ENCODE measurements at places on chromosomes 13 and 19.

GRCh38 chr13:24574847-24575246 is 62.3 kb upstream of the PARP4 start:
- no peak for DNase-seq

DNA sequence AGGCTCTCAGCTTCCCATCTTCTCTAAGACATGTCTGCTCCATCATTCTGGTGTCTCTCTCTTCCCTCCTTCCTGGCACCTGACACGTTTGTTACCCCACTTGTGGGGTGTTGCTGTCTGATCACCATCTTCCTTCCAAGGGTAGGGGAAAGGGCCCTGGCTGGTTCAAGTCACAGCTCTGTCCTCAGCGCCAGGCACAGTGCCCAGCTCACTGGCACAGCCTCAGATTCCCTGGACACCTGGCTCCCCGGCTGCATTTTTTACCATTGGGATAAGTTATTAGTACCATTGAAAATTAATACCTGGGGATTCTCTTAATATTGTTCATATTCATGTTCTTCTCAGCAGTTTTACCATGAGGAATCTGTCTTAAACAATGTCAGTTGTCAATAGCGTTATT is 50.8 kb upstream of the LDLR start:
- no peak for DNase-seq

DNA sequence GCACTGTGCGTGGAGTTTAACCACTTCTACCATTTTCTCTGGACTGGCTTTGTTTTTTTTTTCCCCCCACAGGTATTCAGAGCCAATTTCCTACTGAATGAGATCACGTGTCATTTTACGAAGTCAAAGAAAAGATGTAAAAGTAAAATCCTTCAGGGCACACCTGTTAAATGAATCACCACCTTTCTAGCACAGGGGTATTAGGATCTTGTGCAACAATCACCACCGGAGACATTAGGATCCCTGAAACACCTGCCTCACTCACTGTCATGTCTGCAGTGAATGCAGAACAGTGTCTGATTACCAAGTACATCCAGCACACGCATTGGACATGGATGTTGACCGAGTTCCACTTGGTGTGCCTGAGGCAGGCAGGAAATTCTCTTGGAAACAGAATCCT is 17.2 kb downstream of the BRD4 start:
- DNase-seq, result no peak

DNA sequence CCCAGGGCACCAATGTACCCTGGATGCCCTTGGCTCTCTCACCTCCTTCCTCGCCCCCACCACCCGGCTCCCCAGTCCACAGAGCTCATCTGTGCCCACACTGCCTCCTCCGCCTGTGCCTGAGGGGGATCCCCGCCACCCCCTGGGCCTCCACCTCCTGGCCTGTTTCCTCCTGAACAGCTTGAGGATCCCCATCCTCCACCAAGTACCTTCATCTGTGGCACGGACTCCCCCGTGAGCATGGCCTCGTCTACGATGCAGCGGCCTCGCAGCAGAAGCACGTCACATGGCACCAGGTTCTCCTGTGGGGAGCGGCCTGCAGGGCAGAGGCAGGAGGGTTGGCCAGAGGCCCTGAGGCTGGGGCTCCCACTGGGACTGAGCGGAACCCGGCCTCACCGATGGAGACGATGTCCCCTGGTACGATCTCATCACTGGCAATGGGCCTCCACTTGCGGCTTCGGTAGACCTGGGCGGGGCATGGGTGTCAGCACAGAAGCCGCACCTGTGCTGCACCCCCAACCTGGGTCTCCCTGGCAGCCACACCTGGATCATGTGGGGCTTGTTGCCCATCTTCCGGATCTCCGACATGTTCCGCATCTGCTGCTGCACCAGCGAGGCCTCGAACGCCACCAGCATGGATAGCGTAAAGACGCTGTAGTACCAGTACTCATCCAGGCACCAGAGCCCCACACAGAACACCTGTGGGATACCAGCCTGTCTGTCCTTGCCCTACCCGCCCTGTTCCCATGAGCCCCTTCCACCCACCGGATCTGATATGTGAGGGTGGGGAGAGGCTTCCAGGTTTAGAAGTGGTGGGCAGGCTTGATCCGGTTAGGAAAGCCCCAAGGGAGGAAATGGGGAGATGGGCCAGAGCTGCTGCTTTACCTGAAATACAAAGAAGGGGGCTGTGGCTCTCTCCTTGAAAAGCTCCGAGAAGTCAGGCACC is 6.8 kb downstream of the ATP13A1 start:
- no peak for DNase-seq

DNA sequence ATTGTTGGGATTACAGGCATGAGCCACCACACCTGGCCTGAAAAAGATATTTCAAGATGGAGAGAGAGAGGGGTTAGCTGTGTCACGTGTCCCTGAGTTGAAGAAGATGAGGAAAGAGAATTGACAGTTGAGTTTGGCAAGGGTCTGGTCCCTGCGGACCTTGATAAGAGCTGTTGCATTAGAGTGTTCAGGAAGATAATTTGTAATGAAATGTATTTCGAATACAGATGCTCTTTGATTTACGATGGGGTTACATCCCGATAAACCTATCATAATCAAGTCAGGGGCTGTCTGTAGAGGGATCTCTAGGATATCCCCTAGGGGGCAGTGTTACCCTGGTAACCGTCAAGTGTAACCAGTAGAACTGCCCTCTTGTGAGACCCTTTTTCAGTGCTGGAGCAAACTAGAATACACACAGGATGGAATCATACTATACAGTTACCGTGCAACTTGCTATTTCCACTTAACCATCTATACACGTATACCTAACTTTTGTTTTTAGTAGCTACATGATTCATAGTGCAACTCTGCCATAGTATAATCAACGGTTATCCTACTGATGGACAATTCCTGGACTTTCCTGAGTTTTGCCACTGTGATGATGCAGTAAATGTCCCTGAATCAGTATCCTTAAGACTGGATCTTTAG is 1.5 kb upstream of the ELOF1 start:
- DNase-seq, result no peak

GRCh38 chr19:52896431-52897137 is 851 bp downstream of the ZNF320 start:
- no peak for DNase-seq

DNA sequence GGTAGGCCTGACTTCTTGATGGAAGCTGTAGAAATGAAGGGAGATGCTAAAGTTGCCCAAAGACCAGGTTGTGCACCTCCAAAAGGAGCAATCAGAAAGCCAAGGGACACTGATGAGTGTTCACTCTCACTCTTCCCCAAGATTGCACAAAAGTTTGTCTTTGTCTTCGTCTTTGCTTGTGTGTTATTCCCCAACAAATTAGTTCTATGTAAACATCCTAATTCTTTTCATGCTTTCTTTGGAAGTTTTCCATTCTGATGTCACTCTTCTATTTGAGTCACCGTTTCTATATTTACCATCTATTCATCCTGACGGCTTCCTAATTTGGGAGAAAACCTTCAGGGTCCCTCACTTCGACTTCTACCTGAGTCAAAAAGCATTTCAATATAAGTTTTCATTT is 3.7 kb upstream of the TMEM272 start:
- DNase-seq, result no peak

- DNase-seq, result no peak
These were observed 83.7 kb upstream of the VSTM2B start for GRCh38 chr19:29442094-29442493.

- no peak for DNase-seq
These were observed 178.8 kb downstream of the KATNAL1 start for GRCh38 chr13:30128591-30128990.

DNA sequence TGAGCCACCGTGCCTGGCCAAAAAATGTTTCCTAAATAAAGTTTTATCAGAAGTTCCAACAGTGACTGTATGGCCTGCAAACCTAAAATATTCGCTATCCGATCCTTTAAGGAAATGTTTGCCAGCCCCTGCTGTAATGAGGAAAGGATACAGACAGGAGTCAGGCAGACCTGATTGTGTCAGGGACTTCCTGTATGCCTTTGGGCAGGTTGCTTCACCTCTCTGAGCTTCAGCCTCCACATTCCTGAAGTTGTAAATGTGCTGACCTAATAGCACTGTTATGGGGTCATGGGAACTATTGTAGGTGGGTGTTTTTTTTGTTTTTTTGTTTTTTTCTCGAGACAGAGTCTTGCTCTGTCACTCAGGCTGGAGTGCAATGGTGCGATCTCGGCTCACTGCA is 6.2 kb downstream of the ABHD8 start:
- DNase-seq, result no peak

- DNase-seq, result peak; percentile 42
These were observed 1.0 kb upstream of the KRI1 start for GRCh38 chr19:10566658-10567410.

DNA sequence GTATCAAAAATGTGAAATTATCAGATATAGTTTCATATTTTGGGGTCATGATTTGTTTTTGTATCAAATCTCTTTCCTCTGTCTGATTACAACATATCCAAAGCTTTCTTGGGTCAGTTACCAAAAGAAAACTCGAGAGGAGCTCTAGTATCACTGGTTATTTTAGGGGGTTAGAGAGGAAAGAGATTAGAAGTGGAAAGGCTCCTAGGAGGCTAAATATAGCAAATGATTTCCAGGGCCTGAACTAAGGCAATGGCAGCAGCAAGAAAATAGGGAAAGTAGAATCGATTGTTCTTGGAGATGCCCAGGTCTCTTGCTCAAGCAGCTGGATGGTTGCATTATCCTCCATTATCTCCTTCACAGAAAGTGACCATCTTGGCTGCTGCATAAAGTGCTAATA is 72.9 kb downstream of the NHLRC3 start:
- no peak for DNase-seq

DNA sequence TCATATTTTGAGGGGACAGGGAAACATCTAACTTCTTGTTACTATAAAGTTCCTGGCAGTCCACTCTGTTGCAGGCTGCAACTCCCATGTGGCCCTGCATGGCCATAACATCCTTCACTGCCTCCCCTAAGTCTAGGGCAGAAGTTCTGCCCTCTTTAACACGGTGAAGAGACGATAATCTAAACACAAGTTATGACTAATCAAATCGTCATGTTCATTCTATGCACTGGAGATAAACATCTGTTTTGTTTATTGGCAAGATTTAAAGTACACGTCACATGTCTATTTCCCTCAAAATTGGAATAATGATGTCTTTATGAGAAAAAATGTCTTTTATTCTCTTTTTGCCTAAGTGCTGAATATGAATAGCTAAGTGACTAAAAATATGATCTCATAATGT is 1629.4 kb downstream of the PCDH9 start:
- DNase-seq, result no peak
